ENCODE measurements at places on chromosomes 1 and 21. TPM values are rescaled to one million over a fixed set of nuclear protein-coding genes. Genes with fewer than 3 reads are reported as not detected.

GRCh38 chr1:220990427-220991339 is 111.4 kb downstream of the HLX start:
- H3K4me3 ChIP-seq, result no peak overlapping the region
- no peak for DNase-seq
- H3K27ac ChIP-seq, result no peak overlapping the region
- H3K36me3 ChIP-seq, result no peaks in the 10 kb centered on the region

OLIG1 gene
- total RNA-seq, result not detected

THEM5 gene
- not detected for total RNA-seq

DNA sequence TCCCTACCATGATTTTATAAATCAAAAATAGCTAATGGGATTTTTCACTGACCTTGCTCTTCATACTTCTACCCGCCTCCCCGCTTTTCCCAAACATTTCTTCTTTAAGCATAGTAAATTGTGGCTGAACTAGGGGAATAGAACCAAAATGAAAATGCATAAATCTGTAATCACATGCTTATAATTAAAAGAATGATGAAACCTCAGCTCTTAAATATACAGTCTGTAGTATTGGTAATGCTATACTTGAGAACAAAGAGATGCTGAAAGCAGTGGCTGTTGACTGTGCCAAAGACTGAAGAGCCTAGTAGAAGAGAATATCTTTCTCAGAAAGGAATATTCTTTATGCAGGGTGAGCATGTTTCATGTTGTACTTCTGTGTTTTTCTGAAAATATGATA is 249.1 kb downstream of the GREM2 start:
- H3K4me3 ChIP-seq, result no peak overlapping the region
- H3K4me1 ChIP-seq, result no peaks in the 10 kb centered on the region
- no peaks in the 10 kb centered on the region for H3K27me3 ChIP-seq
- H3K36me3 ChIP-seq, result no peaks in the 10 kb centered on the region
- no peak overlapping the region for H3K27ac ChIP-seq
- DNase-seq, result no peak

- H3K36me3 ChIP-seq, result no peaks in the 10 kb centered on the region
- no peak for DNase-seq
- no peaks in the 10 kb centered on the region for H3K27me3 ChIP-seq
- no peak overlapping the region for H3K4me3 ChIP-seq
- H3K27ac ChIP-seq, result no peak overlapping the region
Measured at GRCh38 chr1:54959241-54959640, 21.2 kb upstream of the TMEM61 start.

GRCh38 chr1:112532064-112532463 is 23.3 kb downstream of the WNT2B start:
- H3K4me3 ChIP-seq, result no peak overlapping the region
- DNase-seq, result no peak
- no peaks in the 10 kb centered on the region for H3K36me3 ChIP-seq
- no peaks in the 10 kb centered on the region for H3K27me3 ChIP-seq
- no peaks in the 10 kb centered on the region for H3K4me1 ChIP-seq

KCNJ10 gene
- total RNA-seq, result 3.1 TPM

UBIAD1 gene
- 7.0 TPM for total RNA-seq

SLC35E2B gene
- total RNA-seq, result 17.4 TPM

GRCh38 chr1:226938903-226939437 is 1.1 kb upstream of the COQ8A start:
- H3K4me1 ChIP-seq, result peaks cover 40% of the 10 kb centered on the region
- peak overlapping the region; percentile 91 for H3K4me3 ChIP-seq
- H3K27me3 ChIP-seq, result no peaks in the 10 kb centered on the region
- peak overlapping the region; percentile 94 for H3K27ac ChIP-seq
- no peaks in the 10 kb centered on the region for H3K36me3 ChIP-seq

SPATA45 gene
- total RNA-seq, result not detected

DNA sequence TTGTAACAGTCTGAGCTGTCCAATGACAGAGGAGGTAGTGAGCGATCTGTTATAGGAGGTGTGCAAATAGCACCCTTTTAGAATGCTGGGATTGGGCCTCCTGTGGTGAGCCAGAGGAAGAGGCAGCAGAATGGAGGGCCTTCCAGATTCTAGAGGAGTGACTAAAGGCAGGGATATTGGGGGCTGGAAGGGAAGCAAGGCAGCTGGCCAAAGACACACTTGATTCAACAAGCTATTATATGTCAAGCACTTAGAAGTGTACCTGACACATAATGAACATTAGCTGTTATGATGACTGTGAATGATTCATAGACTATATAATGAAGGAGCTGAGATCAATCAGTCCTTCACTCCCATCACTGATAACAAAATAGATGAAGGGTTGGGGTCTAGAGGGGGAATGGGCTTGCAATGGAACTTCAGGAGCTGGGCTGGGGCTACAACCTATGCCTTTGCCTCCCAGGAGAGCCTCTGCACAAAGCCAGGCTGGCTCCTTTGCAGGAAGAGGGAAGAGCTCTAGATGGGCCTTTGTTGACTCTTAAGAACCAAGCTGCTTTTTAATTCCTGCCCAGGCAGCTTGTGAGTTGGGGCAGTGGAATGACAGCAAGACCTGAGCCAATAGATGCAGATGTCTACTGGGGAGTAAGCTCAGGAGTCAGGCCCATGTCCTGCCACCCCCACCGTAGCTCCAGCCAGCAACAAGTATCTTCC is 2.3 kb upstream of the MKNK1 start:
- no peaks in the 10 kb centered on the region for H3K36me3 ChIP-seq
- H3K4me3 ChIP-seq, result no peak overlapping the region
- no peak for DNase-seq
- no peaks in the 10 kb centered on the region for H3K27me3 ChIP-seq
- no peak overlapping the region for H3K27ac ChIP-seq

- no peaks in the 10 kb centered on the region for H3K27me3 ChIP-seq
- H3K36me3 ChIP-seq, result no peaks in the 10 kb centered on the region
- no peak overlapping the region for H3K27ac ChIP-seq
- H3K4me1 ChIP-seq, result peaks cover 6% of the 10 kb centered on the region
Measured at GRCh38 chr1:63713627-63714481, 60.0 kb upstream of the ROR1 start.

PALMD gene
- total RNA-seq, result 17.2 TPM

DNA sequence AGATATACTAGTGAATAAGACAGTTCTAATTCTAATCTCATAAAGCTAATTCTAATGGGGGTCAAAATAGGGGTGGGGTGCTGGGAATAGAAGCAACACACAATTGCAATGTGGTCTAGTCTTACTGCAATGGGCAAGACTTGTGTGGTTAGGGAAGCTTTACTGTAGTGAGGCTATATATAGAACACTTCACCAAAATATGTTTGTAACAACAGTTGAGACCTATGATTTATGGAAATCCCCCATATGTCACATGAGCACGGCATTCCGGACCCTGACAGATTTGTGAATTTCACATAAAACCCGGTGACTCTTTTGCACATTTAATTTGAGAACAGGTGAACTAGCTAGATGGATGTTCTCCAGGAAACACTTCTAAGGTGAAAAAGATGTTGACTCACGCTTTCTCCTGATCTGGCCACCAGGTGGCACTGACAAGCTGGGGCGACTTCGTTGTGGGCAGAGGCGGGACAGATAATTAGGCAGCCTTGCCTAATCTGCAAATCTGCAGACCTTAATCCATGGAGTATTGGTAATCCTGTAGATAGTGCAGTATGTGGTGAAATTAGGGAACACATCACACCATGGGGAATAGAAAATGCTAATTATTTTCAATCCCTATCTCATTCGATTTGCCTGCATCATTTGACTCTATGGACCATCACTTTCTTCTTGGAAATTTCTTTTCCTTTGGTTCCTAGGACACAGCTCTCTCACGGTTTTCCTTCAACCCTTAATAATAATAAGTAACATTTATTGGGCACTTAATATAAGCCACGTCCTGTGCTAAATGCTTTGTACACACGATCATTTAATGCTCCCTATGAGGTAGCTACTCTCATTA is 37.7 kb downstream of the KIAA0040 start:
- DNase-seq, result peak; percentile 78
- H3K27me3 ChIP-seq, result no peaks in the 10 kb centered on the region
- no peak overlapping the region for H3K4me3 ChIP-seq
- H3K27ac ChIP-seq, result no peak overlapping the region
- H3K36me3 ChIP-seq, result peaks cover under 1% of the 10 kb centered on the region
- no peaks in the 10 kb centered on the region for H3K4me1 ChIP-seq

DNA sequence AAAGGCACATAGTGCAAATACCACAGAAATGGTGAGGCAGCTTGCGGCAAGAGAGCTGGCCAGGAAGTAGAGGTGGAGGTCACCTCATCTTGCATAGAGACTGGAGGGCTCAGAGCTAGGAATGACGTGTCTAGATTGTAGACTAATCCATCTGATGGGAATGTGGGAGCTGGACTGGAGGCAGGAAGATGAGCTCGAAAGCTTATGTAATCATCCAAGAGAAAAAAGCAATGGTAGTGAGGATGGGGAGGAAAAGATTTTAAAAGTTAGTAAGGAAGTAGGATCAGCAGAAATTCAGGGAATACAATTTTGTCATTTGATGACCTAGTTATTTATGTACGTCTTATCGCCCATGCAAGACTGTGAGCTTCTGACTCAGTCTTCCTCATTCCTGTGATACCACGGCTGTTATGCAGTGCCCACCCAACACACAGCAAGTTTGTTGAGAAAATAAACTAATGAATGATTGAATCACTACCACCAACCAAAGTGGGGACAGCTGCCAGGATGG is 123.9 kb downstream of the RRAGC start:
- no peaks in the 10 kb centered on the region for H3K4me1 ChIP-seq
- no peak overlapping the region for H3K27ac ChIP-seq
- no peaks in the 10 kb centered on the region for H3K27me3 ChIP-seq
- H3K4me3 ChIP-seq, result no peak overlapping the region

GRCh38 chr1:6294080-6294889 is 33.4 kb upstream of the GPR153 start:
- no peaks in the 10 kb centered on the region for H3K27me3 ChIP-seq
- no peak overlapping the region for H3K4me3 ChIP-seq
- no peak for DNase-seq
- H3K4me1 ChIP-seq, result no peaks in the 10 kb centered on the region
- H3K36me3 ChIP-seq, result no peaks in the 10 kb centered on the region

PPT1 gene
- 44.1 TPM for total RNA-seq

DMRTA2 gene
- not detected for total RNA-seq

- H3K36me3 ChIP-seq, result no peaks in the 10 kb centered on the region
- H3K27me3 ChIP-seq, result no peaks in the 10 kb centered on the region
- peak; percentile 74 for DNase-seq
Measured at GRCh38 chr1:168945870-168946269, 160.6 kb upstream of the ATP1B1 start.

NHLH2 gene
- not detected for total RNA-seq

TMEM61 gene
- total RNA-seq, result not detected

AGBL4 gene
- 0.06 TPM for total RNA-seq

DNA sequence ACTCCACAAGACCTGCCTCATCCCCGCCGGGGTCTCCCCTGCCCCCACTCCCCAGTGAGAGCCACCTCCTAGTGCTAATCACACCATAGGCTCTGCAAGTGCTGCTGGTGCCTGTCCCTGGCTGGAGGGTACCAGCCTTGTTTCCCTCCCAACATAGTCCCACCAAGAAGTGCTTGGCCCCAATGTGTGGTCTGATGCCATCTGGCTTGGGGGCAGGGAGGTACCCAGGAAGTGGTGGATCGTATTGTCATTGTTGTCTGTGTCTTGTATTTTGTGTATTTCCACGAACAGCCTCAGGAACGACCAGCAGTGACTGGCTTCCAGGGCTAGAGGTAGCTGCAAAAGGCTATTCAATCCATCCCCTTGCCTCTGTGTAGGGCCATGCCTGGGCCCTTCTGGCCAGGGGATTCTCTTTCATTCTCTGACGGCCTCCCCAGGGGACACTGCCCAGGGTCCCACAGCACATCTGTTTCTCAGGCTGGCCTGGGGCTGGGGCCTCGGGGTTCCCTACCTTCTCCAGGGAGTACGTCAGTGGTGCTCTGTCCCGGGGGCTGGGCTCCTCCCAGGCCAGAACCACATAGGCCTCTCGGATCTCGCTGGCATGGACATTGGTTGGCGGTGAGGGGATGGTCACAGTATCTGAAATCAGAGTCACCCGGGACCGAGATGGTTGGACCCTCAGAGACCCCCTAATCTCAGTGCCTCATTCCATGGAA is 22.8 kb downstream of the MYOM3 start:
- H3K4me1 ChIP-seq, result no peaks in the 10 kb centered on the region
- no peaks in the 10 kb centered on the region for H3K36me3 ChIP-seq
- H3K4me3 ChIP-seq, result no peak overlapping the region
- no peak for DNase-seq
- H3K27ac ChIP-seq, result no peak overlapping the region
- no peaks in the 10 kb centered on the region for H3K27me3 ChIP-seq

- H3K27ac ChIP-seq, result no peak overlapping the region
- H3K4me3 ChIP-seq, result no peak overlapping the region
- H3K27me3 ChIP-seq, result no peaks in the 10 kb centered on the region
- H3K36me3 ChIP-seq, result no peaks in the 10 kb centered on the region
- H3K4me1 ChIP-seq, result no peaks in the 10 kb centered on the region
- no peak for DNase-seq
Measured at GRCh38 chr1:84283381-84283780, 18.1 kb upstream of the SAMD13 start.

DNA sequence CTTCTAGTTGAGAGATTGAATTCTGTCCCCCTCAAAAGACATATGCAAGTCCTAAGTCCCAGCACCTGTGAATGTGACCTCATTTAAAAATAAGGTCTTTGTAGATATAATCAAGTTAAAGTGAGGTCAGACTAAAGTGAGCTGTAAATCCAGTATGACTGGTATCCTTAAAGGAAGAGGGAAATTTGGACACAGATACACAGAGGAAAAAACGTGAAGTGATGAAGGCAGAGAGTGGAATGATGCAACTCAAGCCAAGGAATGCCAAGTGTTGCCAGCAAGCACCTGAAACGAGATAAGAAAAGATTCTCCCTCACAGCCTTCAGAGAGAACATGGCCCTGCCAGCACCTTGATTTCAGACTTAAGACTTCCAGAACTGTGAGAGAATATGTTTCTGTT is 444.7 kb upstream of the VAMP3 start:
- DNase-seq, result no peak
- no peak overlapping the region for H3K27ac ChIP-seq
- no peaks in the 10 kb centered on the region for H3K4me1 ChIP-seq
- no peaks in the 10 kb centered on the region for H3K27me3 ChIP-seq
- no peak overlapping the region for H3K4me3 ChIP-seq
- no peaks in the 10 kb centered on the region for H3K36me3 ChIP-seq

DNA sequence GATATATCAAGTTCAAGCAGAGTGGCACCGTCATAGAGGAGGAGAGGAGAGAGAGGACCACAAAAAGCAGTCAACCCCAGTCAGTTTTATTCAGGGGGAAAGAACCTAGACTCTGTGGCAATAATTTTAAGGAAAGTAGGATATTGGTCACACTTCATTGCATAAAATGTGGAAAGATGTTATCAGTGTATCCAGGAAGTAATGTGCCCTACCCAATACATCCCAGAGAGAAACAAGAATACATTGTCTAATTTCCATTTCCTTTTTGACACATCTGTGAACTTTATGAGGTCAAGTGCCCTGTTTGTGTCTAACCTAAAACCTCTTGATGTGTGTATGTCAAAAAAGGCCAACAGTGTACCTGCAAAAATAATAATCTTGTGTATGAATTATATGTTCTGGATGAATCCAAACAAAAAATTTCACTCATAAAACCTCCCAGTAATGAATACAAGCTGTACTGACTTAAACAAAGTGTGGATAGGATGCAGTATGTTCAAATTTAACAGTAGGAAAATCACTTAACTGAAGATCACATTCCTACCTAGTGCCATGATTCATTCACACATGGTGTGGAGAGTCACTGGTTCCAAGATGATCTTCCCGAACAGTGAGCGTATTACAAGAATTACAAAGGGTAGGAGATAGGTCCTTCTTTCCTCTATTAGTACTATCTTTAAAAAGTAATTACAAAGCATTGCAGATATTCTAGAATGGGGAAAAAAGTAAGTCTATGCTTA is 712.1 kb upstream of the CXADR start:
- no peaks in the 10 kb centered on the region for H3K36me3 ChIP-seq
- DNase-seq, result no peak
- no peak overlapping the region for H3K27ac ChIP-seq
- H3K4me3 ChIP-seq, result no peak overlapping the region
- no peaks in the 10 kb centered on the region for H3K4me1 ChIP-seq
